ENCODE measurements at places on chromosomes 4 and X.

- DNase-seq: no peak
These were observed 28.3 kb upstream of the CD99L2 start for GRCh38 chrX:150926791-150927190.

GRCh38 chr4:102256321-102256720 is 89.0 kb downstream of the SLC39A8 start:
- no peak for DNase-seq

DNA sequence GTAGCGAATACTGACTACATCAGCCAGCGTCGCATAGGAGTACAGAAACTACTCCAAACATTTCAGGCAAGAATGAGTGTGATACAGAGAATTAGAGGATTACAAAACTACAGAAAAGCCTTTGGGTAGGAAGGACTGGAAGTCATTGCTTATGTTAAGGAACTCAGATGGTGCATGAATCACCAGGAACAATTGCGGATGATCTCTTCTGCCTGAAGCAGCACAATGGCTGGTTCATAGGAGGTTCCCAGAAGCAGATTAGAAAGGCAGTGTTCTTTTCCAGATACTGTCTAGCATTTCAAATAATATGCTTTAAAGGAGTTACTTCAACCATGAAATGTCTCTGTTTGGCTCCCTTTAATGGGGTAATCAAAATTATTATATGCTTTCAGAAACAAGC is 42.5 kb upstream of the MAP9 start:
- DNase-seq: no peak

GRCh38 chrX:153766871-153767673 is 3.0 kb downstream of the PLXNB3 start:
- DNase-seq: no peak

GRCh38 chr4:174429701-174430410 is 92.4 kb downstream of the HPGD start:
- no peak for DNase-seq

GRCh38 chr4:95465010-95465409 is 83.8 kb downstream of the UNC5C start:
- DNase-seq: no peak

DNA sequence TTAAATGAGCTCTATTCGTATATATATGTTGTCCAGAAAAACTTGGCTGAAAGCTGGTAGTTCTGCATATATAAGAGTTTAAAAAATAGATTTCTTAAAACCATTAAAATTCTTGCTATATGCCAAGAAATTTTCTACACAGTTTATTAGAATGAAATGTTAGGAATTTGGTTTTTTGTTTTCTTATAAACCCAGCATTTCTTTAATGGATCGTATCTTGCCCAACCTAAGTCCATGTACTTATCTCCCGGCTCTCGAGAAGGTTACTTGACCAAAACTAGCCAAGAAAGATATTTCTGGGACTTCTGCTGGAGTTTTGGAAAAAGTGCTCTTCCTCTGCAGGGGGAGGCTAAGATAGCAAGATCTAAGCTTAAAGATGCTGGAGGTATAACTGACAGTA is 4.7 kb upstream of the ASB5 start:
- DNase-seq: no peak

- no peak for DNase-seq
These were observed 31.1 kb downstream of the ZCCHC4 start for GRCh38 chr4:25343671-25344070.

DNA sequence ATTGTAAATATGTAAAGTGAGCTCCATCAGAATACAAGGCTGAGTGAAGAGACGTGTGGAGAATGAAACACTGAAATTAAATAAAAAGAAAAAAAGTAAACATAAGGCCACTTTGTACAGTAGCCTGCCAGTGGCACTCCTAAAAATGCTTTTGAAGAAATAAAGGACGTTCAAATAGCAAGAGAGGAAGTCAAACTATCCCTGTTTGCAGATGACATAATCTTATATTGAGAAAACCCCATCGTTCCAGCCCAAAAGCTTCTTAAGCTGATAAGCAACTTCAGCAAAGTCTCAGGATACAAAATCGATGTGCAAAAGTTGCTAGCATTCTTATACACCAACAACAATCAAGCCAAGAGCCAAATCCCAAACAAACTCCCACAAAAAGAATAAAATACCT is 24.2 kb downstream of the RASSF6 start:
- DNase-seq: no peak

DNA sequence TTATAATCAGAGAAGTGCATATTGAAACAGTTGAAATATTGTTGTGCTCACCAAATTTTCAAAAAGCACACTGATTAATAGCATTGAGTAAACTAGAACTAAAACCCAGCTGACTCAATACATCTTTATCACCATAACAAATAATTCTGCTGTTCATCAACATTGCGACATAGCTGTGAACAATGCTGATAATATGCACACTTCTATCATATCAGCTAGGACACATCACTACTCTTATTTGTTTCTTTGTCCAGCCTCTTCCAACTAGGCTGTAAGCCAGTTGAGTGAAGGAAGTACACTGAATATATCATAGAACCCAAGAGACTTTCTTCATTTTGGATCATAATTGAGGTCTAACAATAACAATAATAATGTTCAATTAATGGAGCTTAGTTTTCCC is 349.7 kb downstream of the IQCM start:
- DNase-seq: no peak

- DNase-seq: no peak
These were observed 86.6 kb downstream of the DNAAF6 start for GRCh38 chrX:107293056-107293455.

DNA sequence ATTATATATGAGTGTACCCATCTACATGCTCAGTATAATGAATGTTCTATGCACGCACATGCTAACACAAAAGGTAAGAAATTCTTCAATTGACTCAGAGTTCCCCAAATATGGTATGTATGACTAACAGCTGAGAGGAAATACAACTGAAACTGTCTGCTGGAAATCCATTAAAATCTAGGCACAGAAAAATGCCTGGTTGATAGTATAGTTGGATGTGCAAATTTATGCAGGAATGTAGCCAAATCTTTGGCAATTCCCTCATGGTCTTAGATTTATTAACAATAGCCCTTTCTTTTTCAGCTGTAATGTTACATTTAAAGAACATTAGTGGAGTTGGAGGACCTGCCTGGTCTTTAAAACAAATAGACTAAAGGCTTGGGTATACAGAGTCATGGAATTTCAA is 5.5 kb downstream of the CAMK2D start:
- DNase-seq: no peak

DNA sequence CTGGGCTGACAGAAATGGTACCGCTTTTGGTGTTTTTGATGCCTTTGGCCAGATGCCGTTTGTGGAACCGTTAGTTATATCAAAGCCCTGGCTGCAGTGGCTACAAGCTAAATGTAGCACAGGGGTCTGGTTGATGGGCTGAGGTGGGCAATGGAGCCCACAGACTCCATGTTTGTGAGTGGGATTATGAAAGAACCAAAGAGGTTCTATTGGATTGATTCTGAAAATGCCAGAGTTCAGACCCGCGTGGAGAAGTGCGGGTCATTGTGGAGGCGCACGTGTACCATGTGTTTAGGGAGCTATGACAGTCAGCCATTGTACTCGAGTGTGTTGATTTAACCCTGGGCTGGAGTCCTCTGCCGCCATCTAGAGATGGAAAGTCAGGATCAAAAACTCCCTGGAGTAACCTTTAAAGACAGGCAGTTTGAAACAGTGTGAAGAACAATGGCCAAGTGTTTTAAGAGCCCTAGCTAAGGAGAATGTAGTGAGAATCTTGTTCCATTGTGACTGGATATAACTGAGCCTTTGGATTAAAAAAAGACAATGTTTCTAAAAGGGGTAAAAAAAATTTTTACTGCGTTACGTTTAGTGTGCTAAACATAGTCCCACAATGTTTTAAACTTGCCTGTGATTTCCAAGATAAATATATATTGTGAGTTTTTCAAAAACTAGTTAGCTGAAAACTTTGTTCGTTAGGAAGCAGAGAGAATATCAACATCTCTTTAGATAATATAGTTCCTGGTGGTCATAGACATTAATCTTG is 12.7 kb downstream of the ART3 start:
- no peak for DNase-seq

DNA sequence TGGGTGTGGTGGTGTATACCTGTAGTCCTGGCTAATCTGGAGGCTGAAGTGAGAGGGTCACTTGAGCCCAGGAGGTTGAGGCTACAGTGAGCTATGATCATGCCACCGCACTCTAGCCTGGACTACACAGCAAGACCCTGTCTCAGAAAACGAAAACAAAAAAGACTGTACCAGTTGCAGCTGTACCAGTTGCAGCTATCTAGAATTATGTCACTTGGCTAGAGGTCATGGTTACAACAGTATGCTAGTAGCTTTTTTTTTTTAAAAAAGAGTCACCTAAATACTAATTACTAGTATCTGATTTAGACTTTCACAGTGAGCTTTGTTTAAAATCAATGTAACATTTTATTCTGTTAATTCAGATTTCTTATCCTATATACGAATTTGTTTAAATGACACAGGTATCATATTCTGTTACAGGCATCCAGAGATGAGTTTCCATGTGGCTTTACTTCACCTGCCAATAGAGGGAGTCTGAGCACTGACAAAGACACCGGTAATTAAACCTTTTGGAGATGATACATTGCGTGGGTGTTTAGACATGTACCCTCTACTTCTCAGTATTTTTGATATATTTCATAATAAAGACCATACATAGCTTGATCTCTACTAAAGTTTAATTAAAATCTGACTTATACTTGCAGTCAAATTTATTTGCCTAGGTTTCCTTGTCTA is 100.2 kb upstream of the IL13RA1 start:
- no peak for DNase-seq

DNA sequence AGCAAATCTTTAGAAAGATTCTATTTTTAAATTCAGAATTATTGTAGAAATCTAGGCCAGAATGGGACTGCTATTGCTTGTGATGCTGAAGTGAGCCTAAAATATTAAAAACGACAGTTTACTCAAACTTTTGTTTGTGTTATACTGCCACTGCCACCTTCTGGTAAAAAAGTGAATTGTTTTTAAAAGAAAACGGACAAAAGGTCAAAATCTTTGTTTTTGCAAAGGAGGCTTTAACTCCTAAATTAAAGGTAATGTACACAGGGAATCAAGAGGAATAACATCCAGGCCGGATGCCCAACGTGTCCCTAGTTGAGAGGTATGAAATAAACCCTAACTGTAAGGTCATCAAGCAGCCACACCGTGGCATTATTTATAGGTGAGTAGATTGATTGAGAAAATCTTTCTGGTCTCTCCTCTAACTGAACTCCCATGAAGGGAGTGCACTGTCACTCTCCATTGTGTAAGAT is 338.3 kb upstream of the GALNT7 start:
- DNase-seq: no peak

GRCh38 chr4:26021417-26022345 is 107.7 kb downstream of the SMIM20 start:
- DNase-seq: no peak

GRCh38 chrX:153499876-153500275 is 5.1 kb downstream of the BGN start:
- no peak for DNase-seq

GRCh38 chr4:6448476-6449170 is 23.8 kb downstream of the PPP2R2C start:
- no peak for DNase-seq

DNA sequence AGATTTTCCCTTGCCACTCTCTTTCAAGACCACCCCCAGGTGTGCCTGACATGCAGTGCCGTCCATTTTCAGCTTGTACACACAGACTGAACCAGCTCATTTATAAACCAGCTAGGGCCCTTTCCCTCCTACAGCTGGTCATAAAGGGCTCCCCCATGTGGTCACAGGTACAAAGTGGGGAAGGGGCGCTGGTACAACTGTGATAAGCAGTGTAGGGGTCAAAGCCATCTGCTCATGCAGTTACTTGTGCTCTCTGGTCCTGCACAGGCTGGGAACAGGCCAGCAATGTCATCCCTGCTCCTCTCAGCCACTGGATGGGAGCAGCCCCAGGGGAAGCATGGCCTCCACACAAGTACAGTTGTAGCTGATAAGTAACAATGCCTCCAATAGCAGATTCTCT is 20.6 kb downstream of the GABRQ start:
- no peak for DNase-seq

GRCh38 chr4:125125276-125125675 is 189.5 kb upstream of the FAT4 start:
- no peak for DNase-seq

GRCh38 chr4:103268746-103269145 is 70.6 kb upstream of the CENPE start:
- DNase-seq: no peak

DNA sequence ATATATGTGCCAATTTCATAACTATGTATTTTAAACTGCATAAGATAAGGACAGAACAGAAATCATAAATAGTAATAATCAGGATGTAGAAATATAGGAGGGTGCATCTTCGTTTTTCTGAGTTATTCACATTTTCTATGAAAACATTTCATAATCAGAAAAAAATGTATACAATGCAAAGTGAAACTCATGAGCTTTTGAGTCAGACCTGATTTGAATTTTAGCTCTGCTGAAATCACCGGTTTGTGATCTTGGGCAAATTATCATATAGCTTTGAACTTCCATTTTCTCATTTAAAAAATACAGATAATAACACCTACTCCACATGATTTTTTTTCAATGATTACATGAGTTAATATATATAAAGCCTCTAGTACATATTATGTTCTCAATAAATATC is 106.9 kb downstream of the KDR start:
- no peak for DNase-seq

DNA sequence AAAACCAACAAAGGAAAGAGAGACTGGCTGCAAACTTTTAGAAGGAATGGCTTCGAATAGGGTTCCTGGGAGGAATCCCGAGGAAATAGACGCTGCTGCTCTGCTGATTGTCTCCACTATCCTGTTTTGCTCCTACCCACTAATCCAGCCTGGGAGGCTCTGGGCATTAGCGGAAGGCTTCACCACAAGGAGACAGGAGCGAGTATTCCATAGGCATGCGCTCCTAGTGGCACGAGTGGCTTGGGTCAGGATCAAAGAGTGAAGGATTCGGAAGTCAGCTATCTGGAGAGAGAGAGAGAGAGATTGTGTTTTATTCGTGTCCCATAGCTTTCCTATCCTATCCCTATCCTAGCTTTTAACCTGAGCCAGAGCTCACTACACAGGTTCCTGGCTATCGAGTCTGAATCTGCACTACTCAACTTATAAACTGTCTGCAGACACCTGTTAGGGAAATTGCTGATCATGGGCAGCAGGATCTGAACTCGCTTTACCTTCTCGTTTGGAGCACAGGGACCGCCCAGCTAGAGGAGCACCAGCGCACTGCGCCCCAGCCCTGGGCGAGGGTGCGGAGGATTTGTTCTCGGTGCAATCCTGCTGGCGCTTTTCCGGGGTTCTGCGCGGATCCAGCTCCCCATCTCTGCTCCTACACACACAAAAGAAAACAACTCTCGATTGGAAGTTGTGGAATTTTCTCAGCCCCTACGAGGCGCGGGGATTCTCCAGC is 740 bp upstream of the NPY2R start:
- no peak for DNase-seq

- DNase-seq: no peak
These were observed 215.5 kb downstream of the HHIP start for GRCh38 chr4:144861471-144861870.

GRCh38 chr4:83083925-83084475 is 30.5 kb downstream of the PLAC8 start:
- peak; percentile 40 for DNase-seq

GRCh38 chr4:108345862-108346817 is 177.4 kb upstream of the LEF1 start:
- DNase-seq: no peak

- DNase-seq: no peak
These were observed 28.8 kb upstream of the CFAP47 start for GRCh38 chrX:35890699-35891098.

GRCh38 chrX:7399373-7399772 is 251.4 kb upstream of the PUDP start:
- DNase-seq: no peak

Measured in activated CD4-positive, alpha-beta T cell treated with anti-CD3 and anti-CD28 coated beads for 1 hour (primary cell).